CD4-positive, alpha-beta T cell treated with Interleukin-12 subunit alpha and Interleukin-12 subunit beta, for 1 hour (primary cell): ENCODE measurements at places on chromosomes 6 and 20.

DNA sequence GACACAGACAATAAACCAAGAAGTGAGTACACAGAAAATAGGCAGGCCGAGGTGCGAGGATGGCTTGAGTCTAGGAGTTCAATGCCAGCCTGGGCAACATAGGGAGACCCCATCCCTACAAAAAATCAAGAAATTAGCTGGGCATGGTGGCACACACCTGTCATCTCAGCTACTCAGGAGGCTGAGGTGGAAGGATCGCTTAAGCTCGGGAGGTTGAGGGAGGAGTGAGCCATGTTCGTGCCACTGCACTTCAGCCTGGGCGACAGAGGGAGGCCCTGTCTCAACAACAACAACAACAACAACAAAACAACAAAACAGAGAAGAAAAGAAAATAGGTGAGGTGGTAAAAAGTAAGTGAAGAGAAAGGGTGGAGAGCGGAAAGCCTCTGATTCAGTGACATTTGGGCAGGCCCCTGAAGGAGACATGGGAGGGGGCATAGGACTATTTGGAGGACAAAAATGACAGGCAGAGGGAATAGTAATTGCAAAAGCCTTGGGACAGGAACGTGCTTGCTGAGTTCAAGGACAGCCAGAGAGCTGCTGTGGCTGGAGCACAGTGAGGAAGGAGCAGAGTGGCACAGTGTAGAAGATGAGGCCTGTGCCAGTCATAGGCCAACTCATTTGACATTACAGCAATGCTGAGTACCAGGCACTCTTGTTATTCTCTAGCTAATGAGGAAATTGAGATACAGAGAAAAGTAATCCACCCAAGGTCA is 160.6 kb downstream of the VEGFA start:
- DNase-seq = no peak

DNA sequence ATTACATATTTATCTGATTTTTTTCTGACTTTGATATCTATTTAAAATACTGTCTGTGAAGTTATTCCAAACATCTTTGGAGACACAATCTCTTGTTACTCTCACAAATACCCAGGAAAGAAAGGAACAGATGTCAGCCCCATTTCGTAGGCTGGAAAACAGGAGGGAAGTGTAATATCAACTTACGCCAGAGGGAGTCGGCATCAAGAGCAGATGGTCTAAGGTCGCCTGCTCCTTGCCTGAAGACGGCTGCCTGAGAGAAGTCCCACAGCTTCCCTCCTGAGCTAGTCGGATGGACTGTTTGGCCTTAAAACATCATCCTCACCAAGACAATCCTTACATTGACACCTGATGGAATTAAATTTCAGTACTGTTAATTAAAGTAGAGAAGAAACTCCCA is 13.4 kb downstream of the CST7 start:
- DNase-seq = no peak

DNA sequence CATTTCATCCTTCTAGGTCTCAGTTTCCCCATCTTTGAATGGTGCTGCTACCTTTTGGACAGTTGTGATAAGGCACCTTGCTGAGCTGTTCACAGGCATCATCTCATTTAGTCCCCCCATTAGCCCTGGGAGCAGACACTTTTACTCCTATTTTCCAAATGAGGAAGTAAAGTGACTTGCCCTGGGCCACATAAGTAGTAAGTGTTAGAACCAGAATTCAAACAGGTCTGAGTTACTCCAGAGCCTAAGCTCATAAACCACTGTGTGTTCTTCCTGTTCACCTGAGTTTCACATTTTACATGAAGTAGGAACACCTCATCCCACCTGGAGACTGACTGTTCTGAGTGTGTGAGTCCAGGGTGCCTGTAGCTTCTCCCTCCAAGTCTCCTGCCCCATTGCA is 43.5 kb upstream of the EPB41L1 start:
- no peak for DNase-seq

DNA sequence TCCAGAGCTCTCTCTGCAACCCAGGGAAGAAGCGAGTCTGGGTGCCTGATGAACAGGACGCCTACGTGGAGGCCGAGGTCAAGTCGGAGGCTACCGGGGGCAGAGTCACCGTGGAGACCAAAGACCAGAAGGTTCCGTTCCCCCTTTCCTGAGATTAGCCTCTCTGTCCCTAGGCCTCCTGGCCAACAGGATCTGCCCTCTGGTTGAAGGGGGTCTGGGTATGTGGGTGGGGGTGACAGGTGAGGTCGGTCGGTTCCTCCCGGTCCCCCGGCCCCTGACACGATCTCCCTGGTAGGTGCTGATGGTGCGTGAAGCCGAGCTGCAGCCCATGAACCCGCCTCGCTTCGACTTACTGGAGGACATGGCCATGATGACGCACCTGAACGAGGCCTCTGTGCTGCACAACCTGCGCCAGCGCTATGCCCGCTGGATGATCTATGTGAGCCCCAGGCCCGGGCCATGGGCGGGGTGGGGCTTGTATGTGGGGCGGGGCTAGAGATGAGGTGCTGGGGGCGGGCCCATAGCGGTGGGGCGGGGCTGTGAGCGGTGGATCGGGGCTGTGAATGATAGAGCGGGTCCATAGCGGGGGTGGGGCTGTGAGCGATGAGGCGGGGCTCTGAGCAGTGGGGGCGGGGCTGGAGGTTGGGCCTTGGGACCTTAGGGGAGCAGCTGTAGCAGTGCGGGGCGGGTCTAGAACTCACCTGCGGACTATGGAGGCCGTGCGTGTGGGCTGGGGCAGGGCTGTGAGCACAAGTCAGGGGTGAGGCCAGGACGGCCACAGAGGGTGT is 23.9 kb downstream of the MYH7B start:
- DNase-seq = no peak

DNA sequence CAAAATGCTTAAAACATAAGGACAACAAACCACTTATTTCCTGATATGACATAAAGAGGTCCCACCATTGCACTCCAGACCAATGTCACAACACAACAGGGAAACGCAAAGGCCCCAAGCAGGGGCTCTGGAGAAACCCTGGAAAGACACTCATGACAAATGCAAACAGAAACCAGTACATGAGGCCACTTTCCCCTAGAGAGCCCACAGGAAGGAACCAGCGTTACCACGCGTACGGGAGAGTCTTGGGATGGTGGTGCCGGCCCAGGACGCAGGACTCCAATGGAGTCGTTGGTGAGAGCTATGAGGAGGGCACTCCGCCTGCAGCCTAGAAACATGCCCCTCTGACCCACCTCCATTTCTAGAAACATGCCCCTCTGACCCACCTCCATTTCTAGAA is 20.2 kb downstream of the GMEB2 start:
- DNase-seq = no peak

GRCh38 chr6:17580518-17581048 is 19.5 kb upstream of the FAM8A1 start:
- DNase-seq = no peak

GRCh38 chr20:33725607-33726264 is 5.6 kb upstream of the PXMP4 start:
- DNase-seq = no peak

DNA sequence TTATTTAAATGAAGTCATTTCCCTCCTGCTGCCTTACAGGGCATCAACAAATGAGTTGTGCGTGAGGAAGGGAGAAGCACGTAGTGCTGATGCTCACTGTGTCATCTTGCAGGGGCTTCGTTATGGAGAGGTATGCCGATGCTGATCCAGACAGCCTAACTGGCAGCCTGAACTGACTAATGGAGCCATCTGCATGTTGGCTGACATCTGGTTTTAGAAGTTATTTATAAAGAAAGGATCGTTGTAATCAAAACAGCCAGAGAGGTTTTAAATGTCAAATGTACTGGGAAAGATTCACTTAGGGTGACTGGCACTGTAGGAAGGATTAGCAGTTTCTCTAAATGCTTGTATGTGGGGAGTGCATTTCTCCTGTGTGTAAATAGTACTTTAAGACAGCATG is 54.6 kb downstream of the FARS2 start:
- DNase-seq = no peak

- DNase-seq = no peak
Observed at GRCh38 chr6:148934961-148935360, 188.1 kb downstream of the UST start.

GRCh38 chr6:134535831-134536230 is 217.9 kb upstream of the SGK1 start:
- no peak for DNase-seq

GRCh38 chr6:161407115-161407514 is 133.3 kb upstream of the AGPAT4 start:
- DNase-seq = no peak

DNA sequence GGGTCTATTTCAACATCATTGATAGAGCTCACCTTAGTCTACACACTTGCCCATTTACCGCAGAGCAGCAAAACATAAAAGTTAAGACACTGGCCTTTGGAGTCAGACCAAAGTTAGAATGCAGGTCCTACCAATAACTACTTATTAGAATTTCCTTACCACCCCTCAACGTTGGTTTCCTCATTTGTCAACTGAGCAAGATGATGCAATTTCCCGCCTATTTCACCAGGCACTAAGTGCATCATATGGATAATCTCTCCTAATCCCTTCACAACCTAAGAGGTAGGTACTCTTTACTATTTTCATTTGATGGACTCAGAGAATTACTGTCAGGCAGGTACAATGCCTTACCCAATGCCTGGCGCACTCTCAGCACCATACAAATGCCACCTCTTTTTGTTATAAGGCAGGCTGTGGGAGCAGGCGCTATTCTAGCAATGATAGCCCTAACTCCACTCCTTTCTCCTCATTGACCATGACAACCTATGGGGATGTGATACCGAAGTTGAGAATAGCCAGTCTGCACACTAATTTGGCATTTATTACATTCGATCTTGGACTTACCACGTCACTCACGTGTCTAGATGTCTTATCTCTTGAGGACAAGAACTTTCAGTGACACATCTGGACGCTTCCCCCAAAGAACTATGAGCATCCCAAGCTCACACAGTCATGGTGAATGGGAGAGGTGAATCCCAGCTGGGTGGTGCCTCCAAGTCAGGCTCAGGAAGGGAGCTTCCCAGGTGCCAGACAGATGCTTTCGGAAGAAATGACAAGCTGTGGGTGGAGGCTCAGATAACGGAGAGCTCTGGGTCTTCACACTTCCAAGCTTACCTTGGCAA is 128.1 kb upstream of the STMND1 start:
- DNase-seq = no peak

DNA sequence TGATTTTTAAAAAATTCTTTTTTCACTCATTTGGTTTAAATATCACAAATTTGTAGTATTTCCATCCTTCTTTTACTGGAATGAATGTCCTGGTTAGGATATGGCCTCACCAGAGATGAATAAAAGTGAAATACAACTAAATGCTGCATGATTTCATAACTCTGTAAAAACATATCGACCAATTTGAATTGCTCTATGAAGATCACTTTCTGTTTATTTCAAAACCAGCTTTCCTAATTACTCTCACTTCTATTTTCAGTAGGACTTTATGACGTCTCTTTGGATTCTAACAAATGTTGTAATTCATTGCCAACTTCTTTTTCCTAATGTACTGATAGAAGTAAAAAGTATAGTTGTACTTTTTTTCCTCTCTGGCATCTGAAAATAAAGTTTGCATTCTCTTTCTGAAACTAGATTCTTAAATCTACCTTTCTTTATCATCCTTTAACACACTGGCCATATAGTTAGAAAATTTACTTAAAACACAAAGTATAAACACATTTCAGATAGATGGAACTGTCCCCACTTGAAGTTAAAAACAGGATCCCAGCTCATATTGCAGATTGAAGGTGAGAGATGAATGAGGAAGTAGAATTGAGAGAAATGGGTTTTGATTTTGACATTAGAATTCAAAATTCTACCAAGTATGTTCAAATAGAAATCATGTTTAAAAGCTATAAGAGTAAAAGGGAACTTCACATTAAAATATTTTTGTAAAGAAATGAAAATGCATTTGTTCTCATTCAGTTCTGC is 40.3 kb upstream of the IL20RA start:
- DNase-seq = no peak

DNA sequence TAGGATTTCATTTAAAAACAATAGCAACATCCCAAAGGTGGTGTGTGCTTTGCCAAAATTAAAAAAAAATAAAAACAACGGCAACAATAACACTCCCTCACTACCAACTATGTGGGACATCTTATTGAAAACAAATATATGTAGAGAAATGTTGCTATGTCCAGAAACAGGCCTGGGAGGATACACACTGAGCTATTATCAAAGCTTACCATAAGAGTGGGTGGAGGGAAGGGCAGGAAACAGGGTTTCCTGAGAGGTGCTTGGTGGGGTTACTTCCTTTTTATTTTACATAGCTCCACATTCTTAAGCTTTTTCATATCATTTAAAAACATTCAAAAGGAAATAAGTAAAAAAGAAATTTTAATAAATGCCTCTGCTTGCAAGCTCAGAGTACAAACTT is 150.0 kb upstream of the RIPOR2 start:
- DNase-seq = peak; percentile 32

DNA sequence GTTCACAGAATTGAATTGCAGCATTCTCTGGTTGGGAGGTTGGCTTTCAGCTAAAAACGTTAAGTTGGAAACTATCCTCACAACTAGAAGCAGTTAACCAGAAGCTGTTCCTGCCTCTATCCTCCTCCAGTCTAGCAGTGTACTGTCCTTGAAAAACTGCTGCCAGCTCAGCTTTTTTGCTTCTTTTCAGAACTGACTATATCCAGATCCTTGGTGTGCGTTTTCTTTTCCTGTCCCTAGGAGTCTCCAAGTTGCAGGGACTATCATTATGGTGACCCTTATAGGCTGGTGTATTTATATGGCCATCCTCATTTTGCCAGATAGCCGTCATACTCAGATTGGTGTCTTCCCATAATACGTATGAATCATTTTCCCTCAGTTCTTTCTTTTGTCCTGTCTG is 5.5 kb downstream of the ITCH start:
- no peak for DNase-seq

- DNase-seq = no peak
Observed at GRCh38 chr6:47403056-47403455, 74.5 kb upstream of the CD2AP start.

DNA sequence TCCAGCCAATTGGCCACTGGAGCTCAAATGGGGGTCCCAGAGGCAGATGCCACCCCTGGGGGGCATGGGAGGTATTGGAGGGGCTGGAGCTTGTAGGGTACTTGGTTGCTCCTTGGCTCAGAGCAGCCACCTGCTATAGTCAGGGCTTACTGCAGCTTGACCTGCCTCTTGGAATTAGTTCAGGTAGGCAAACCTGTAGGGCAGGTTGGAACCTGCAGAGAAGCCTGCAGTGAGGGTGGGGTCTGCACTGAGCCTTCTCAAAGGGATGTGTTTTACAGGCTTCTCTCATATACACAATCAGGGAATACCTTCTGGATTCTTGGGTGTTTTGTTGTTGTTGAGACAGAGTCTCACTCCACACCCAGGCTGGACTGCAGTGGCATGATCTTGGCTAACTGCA is 94.2 kb upstream of the MYL9 start:
- DNase-seq = no peak

- no peak for DNase-seq
Observed at GRCh38 chr6:158242071-158242606, 70.1 kb upstream of the TULP4 start.

DNA sequence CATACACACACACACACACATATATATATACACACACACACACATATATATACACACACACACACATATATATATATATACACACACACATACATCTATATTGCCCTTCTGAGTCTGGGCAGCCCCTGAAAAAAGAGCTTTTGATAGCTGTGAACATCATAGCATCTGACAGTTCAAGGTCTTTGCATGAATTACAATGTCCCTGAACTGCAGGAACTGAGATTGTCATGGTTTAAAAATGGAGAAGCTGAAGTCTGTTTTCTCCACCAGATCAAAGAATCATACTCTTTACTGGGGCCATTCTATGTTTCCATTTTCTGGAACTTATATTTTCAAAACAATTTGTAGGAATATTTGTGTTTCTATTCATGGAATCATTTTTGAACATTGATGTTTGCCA is 189.8 kb downstream of the ZDHHC14 start:
- DNase-seq = no peak

GRCh38 chr6:86683132-86683908 is 254.0 kb upstream of the HTR1E start:
- DNase-seq = no peak

- no peak for DNase-seq
Observed at GRCh38 chr20:36070451-36070850, 84.1 kb upstream of the EPB41L1 start.
